ENCODE measurements at places on chromosomes 11 and 22.

DNA sequence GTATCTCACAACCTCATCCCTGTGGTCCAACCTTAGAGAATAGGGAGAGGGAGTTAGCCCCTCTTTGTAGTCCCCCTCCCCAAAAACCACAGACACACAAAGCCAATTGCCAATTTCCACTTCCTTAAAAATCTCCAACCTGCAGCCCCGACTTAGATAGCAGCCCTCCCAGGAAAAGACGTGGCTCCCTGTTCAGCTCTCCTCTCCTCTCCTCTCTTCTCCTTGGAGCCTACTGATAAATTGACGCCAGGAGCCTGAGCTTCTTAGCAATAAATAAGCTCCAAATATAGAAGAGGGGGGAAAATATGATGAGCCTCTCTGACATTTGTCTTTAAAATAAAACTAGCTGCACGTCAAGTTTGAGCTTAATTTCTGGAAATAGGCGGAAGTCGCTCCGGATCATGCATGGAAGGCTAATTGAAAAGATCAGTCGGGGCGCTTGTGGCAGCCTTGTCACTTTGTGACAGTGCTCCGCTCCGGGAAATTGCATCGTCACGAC, 7.3 kb downstream of the PAX6 start:
- no peak for DNase-seq

- DNase-seq = no peak
These were observed 974 bp downstream of the DGCR8 start for GRCh38 chr22:20080776-20081654.

GRCh38 chr11:83827940-83828554, 541.9 kb upstream of the CCDC90B start:
- DNase-seq = no peak

DNA sequence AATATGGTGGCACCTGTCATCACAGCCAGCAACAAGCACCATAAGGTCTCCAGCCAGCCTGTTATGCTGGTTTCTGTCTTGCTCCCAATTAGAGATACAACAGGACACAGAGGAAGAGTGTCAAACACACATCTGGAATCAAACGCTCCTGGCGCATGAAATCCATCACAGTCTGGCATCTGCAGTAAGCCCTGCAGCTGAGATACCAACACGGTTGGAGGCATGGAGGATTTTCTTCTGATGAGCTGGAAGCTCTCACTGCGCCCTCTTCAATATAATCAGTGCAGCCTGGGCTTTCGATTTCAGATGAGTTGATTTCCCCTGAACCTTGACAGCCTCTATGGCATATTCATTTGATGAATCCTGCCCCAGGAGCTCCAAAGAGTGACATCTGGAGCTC, 27.8 kb upstream of the CARS1 start:
- no peak for DNase-seq

GRCh38 chr22:37443977-37444376, 16.7 kb upstream of the ELFN2 start:
- no peak for DNase-seq

DNA sequence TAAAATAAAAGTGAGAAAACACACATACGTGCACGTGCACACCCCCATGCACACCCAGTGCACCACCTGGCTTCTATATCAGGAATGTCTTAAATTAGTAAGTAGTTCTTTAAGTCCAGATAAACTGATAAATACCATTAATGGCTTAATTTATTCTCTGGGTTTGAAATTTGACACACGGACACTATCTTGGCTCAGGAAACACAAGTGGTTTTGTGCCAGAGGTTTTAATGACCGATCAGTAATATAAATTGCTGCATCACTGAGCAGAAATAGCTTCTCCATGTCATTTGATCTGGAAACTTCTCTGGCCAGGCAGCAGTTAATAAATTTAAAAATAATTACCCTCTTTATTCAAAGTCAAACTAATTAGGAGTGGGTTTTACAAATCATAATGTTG, 101.5 kb upstream of the NNMT start:
- no peak for DNase-seq
